ENCODE measurements at places on chromosomes 3 and 15. TPM values are rescaled to one million over a fixed set of nuclear protein-coding genes. Genes with fewer than 3 reads are reported as not detected.

SGO1 gene
- 13.3 TPM for total RNA-seq

NME9 gene
- not detected for total RNA-seq

QRICH1 gene
- 51.8 TPM for total RNA-seq

CCDC54 gene
- total RNA-seq = not detected

PFKFB4 gene
- total RNA-seq = 6.9 TPM

CCR2 gene
- total RNA-seq = not detected

SPSB4 gene
- total RNA-seq = 2.4 TPM

SLC12A8 gene
- total RNA-seq = 2.0 TPM

SCAANT1 gene
- total RNA-seq = not detected

DNA sequence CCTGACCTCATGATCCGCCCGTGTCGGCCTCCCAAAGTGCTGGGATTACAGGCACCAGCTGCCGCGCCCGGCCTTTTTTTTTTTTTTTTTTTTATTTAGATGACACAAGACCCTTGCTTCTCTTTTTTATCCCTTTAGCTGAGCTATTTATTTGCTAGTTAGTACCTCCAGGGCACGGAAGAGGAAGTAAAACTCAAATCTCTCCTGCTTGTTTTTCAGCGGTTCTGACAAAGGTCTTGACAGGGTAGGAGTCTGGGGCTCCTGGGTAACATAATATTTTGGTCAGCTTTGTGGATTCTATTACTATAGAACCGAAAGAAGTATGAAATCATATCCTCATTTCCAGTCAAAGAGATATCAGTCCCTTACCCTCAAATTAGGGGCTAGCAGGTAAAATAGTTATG, 44.0 kb upstream of the ETV5 start:
- DNase-seq = no peak

DNA sequence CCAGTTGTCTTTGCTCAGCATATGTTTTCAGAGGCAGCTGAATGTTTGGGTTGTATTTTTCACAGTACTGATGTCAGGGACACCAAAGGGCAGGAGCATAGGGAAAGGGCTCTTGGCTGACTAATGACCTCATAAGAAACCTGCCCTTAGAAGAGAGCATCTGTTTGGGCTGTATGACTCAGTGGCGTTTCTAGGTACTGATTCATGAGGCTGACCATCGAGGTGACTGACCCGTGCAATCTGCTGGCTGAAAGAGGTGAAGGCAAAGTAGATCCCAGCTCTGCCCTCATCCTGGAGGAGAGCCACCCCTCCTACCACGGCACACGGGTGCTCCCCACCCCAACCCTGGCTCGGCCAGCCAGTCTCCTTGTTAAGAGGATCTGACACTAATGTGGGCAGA, 8.3 kb downstream of the LMCD1 start:
- DNase-seq = peak; percentile 15

DNA sequence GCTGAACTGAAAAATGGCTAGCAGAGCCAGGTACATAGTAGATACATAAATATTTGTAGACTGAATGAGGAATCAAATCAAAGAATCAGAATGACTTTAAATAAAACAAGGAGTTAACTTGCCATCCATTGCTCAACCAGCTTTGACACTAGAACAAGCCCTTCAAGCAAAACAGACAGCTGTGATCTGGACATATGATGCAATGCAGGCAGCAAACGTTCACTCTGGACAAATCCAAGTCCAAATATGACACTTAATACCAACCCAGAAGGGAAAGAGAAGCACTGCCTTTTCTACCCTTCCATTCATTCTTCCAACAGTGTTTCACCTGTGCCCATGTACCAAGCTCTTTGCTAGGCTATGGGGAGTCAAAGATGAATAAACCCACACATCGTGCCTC, 4.5 kb downstream of the THRB start:
- no peak for DNase-seq

- DNase-seq = no peak
Measured at GRCh38 chr3:156497326-156497725, 57.6 kb downstream of the SSR3 start.

- peak; percentile 69 for DNase-seq
Measured at GRCh38 chr15:73927003-73927475, 777 bp downstream of the LOXL1 start.

DNA sequence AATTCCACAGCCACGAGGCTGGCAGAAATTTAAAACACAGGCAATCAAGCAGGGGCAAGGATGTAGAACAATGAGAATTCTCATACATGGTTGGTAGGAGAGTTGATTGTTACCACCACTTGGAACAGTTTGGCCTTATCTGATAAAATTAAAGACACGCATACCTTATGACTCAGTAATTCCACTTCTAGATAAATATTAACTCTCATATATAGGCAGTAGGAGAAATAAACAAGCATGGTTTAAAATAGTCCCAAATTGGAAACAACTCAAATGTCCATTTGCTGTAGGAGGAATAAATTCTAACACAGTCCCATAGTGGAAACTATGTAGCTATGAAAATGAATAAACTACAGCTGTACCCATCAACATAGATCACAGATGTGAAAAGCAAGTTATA, 42.3 kb upstream of the USP3 start:
- no peak for DNase-seq

GRCh38 chr3:51874889-51875288, 512 bp downstream of the IQCF5 start:
- DNase-seq = no peak

- no peak for DNase-seq
Measured at GRCh38 chr15:58235961-58236360, 97.8 kb downstream of the AQP9 start.

DNA sequence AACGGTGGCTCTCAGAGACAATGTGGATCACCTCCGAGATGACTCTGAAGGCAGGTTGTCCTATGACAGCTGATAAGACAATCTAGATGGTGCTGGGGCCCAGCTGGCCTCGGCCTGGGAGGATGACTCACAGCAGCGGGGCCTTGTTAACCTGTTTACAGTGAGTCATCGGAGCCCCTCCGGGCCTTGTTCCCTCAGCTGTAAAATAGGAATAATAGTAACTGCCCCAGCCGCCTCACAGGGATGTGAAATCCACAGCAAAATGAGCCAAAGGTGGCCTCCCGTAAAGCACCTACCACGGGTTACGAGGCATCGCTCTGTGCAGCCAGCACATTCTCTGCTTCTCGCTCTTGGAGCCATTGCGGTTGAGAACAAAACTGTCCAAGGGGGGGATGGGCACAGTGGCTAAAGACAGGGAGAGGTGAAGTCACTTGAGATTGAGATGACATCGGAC, 88.6 kb upstream of the RASGRF1 start:
- DNase-seq = peak; percentile 88

DNA sequence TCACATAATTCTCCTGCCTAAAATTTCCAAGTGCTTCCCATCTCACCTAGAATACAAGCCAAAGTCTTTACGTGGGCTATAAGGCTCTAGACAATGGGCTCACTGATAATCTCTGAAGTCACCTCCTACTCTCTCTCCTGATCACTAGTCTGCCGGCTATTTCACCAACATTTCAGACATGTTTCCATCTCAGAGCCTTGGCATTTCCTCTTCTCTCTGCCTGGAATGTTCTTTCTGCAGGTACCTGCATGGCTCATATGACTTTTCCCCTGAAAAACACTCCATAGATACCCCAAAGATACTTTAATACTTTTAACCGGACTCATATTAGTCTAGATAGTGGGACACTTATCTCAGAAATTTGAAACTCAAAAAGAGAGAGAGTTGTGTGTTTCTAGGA, 32.7 kb downstream of the CD200 start:
- DNase-seq = no peak

GRCh38 chr15:71758711-71759110, 51.6 kb upstream of the NR2E3 start:
- no peak for DNase-seq

- DNase-seq = no peak
Measured at GRCh38 chr15:55661428-55661827, 73.3 kb upstream of the PYGO1 start.

DNA sequence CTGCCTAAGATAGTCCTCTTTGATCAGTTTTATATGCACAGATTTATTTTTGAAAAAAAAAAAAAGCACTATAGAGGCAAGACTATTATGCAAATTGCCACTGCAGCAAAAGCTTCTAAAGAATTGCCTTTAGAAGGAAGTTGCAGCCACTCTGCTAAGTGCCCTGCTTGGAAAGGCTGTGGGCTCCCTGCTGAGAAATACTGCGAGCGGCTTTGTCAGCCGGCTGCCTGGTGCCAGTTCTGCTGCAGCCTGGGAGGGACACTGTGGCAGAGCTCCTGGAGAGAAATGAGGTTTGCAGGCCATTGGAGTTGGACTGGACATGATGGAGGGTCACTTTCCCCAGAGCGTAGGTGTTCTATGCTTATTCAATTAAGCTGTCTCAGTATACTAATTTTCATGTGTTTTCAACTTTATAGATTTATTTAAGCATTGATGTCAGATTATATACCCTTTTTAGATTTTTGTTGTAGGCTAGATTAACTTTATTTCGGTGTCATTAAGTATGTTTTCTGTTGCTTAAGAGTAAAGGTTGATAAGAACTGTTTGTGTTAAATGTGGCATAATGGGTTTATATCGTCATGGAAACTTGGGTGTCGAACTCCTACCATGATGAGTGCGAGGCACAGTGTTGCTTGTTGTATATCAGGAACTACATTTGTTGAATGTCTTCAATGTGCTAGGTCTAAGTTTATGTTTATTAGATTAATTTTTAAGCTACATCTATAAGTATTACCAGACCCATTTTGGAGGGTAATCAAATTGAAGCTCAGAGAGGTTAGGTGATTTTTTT, 6.6 kb downstream of the MAP2K5 start:
- DNase-seq = peak; percentile 58

GRCh38 chr3:177378168-177378567, 180.9 kb upstream of the TBL1XR1 start:
- DNase-seq = no peak

GRCh38 chr3:160617636-160618035, 52.3 kb upstream of the KPNA4 start:
- no peak for DNase-seq
